ENCODE measurements at places on chromosomes 2 and 18. TPM values are rescaled to one million over a fixed set of nuclear protein-coding genes. Genes with fewer than 3 reads are reported as not detected.

Gene CFAP65
- 0.21 TPM for total RNA-seq

Gene PLGLB2
- total RNA-seq, result not detected

Gene SRBD1
- total RNA-seq, result 8.5 TPM

Gene SOCS6
- 34.5 TPM for total RNA-seq

Gene PIEZO2
- 0.61 TPM for total RNA-seq

Gene DGKD
- total RNA-seq, result 78.7 TPM

Gene DNER
- 11.1 TPM for total RNA-seq

Gene CNDP1
- not detected for total RNA-seq

Gene SCTR
- total RNA-seq, result not detected

Gene ALPP
- 5.3 TPM for total RNA-seq

Gene CFAP210
- 0.50 TPM for total RNA-seq

Gene RSAD2
- total RNA-seq, result 0.13 TPM

Gene C2orf78
- total RNA-seq, result not detected

Gene ZNF804A
- total RNA-seq, result not detected

Gene INHA
- total RNA-seq, result 0.36 TPM

Gene CMPK2
- 1.3 TPM for total RNA-seq

Gene DSC2
- total RNA-seq, result 0.65 TPM

Gene HNRNPA3
- total RNA-seq, result 373 TPM

Gene MRO
- total RNA-seq, result 0.47 TPM

Gene RAD51AP2
- not detected for total RNA-seq

Gene RUFY4
- total RNA-seq, result not detected

Gene ACMSD
- total RNA-seq, result not detected

Gene MREG
- total RNA-seq, result 5.6 TPM

Gene PTPRM
- 33.0 TPM for total RNA-seq

Gene ABCG8
- total RNA-seq, result not detected

Gene CREG2
- total RNA-seq, result 14.2 TPM
